ENCODE measurements at places on chromosomes 13 and 19. TPM values are rescaled to one million over a fixed set of nuclear protein-coding genes. Genes with fewer than 3 reads are reported as not detected.

FAM83E gene
- 0.18 TPM for polyA plus RNA-seq

NXNL1 gene
- not detected for polyA plus RNA-seq

- DNase-seq = no peak
Observed at GRCh38 chr19:7863157-7863970, 10.8 kb downstream of the PRR36 start.

GRCh38 chr13:30175166-30175565, 132.2 kb downstream of the KATNAL1 start:
- DNase-seq = no peak

- DNase-seq = no peak
Observed at GRCh38 chr19:1961000-1961883, 20.3 kb downstream of the CSNK1G2 start.

DNA sequence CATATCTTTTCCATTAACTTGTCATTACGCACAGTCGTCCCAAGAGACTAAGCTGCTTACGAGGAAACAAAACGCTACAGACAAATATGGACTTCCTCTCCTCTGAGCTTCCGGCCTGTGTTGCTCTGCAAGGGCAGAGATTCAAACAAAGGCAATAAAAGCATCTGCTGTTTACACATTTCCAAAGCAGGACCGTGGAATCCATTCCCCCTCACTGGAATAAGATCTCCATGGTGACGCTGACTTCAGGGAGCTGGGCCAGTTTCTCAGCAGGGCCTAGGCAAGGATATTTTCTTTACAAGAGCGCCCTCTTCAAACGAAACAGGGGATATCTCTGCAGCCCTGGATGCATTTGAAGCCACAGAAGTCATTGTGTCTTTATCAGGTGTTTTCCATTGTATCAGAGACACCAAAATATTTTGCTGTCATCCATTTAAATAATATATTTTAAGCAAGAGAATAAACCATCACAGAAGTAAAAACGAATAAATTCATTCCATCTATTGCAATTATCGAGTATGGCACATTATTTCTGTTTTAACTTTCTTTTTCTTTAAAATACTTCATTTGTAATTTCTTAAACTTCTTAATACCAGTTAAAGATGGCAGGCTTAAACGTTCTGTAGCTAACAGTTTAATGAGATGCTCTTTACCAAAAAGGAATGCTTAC, 177.5 kb downstream of the DCLK1 start:
- no peak for DNase-seq

- DNase-seq = peak; percentile 33
Observed at GRCh38 chr19:15378534-15379082, 979 bp downstream of the AKAP8 start.

GRCh38 chr19:15455996-15456395, 6.2 kb upstream of the WIZ start:
- no peak for DNase-seq
